Osteocyte (in vitro differentiated cells): ENCODE measurements at places on chromosomes 6 and 20.

- no peak for DNase-seq
These were observed 4.8 kb downstream of the PHF20 start for GRCh38 chr20:35776513-35777101.

- no peak for DNase-seq
These were observed 15.4 kb downstream of the POPDC3 start for GRCh38 chr6:105164418-105164817.

DNA sequence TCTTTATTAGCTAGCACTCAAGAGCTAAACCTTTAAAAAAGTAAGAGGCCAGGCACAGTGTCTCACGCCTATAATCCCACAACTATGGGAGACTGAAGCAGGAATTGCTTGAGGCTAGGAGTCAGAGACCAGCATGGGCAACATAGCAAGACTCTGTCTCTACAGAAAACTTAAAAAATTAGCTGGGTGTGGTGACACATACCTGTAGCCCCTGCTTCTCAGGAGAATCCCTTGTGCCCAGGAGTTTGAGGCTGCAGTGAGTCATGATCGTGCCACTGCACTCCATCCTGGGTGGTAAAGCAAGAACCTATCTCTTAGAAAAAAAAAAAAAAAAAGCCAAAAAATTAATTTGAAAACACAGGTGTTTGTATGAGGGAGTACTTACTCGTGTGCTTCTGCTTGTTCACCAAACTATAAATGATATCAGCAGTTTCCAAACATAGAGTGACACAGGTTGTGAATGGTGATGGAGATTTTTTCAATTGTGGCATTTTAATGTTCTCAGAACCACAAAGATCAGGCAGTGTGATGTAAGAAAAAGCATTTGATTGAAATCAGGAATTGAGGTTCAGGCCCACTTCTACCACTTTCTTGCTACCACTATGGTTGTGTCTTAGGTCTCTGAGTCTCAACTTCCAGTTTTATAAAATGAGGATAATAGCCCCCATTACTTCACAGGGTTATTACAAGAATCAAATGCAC is 104.9 kb downstream of the FOXO3 start:
- DNase-seq: no peak

GRCh38 chr6:155183095-155183494 is 80.7 kb upstream of the CLDN20 start:
- no peak for DNase-seq

DNA sequence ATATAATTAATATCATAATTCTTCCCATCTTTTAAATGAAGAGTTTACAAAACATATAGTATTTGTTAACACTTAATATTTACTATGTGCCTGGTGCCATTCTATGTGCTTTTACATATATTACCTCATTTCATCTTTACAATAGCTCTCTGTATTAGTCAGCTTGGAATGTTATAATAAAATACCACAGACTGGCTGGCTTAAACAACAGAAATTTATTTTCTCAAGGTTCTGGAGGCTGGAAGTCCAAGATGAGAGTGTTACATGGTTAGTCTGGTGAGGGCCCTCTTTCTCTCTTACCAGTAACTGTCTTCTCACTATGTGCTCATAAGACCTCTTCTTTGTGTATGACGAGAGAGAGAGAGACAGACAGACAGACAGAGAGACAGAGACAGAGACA is 110.2 kb downstream of the NKAIN2 start:
- DNase-seq: no peak

DNA sequence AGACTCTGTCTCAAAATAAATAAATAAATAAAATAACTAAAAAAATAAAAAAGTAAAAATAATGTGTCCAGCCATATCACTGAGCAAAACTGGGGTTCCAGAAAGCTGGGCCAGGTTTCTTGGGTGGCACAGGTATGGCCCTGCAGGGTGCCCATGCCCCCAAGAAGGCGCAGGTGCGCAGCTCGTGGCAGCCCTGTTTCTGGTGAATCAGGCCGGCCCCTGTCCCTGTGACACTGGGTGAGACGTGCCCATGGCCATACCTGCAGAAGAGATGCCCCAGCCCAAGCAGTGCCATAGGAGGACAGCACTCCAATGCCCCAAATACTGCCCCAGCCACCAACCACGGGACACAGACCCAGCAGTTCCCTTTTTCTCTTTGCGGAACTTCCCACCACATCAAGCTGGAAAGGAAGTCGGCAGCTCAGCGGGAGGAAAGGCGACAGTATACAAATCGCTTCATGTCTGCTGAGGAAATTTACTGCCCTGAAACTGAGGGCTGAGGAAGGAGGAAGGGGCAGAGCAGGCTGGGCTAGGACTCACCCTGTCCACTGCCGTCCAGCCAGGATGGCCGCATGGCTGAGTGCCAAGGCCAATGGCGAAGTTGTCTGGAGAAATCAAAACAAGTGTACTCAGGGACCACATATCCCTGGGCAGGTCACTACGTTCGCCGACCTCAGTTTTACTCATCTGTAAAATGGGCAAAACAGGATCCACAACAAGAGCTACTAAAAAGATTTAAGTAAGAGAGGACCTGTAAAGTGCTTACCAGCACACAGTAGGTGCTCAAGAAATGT is 55.4 kb downstream of the PREX1 start:
- no peak for DNase-seq

- no peak for DNase-seq
These were observed 34.7 kb upstream of the ADGRF5 start for GRCh38 chr6:46956409-46956808.

- no peak for DNase-seq
These were observed 21.0 kb upstream of the CD2AP start for GRCh38 chr6:47456536-47456975.

GRCh38 chr6:125918230-125918629 is 38.3 kb upstream of the HINT3 start:
- DNase-seq: no peak

DNA sequence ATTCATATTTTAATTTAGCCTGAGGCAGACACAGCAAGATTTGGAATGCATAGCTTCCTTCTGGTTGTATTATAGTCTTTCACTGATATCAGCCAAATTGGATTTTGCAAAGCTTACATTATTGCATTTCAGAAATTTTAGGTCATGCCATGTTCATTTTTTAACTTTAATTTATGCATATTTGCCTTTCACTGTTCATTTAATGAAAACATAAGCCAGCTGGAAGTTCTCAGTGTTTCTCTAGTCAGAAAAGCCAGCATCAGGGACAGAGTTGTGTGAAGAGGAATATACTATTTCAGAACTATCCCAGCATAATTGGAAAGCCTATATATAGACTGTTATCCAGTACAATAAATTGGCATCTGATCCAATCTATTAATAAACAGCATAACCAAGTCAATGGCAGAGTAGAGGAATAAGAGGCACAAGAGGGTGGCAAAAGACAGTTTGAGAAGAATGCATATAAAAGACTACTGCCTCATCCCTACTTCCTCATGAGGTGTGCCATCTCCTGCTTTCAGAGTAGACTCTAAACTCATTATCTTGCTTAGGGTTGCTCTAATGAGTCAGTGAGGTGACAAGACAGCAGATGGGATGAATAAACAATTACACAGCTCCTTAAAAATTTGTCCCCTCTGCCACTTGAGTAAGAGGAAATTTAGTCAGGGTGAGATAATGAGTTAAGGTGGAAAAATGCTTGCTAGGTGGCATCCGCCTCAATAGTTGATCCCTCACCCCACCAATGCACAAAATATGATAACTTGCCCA is 159.8 kb upstream of the HCRTR2 start:
- DNase-seq: no peak

DNA sequence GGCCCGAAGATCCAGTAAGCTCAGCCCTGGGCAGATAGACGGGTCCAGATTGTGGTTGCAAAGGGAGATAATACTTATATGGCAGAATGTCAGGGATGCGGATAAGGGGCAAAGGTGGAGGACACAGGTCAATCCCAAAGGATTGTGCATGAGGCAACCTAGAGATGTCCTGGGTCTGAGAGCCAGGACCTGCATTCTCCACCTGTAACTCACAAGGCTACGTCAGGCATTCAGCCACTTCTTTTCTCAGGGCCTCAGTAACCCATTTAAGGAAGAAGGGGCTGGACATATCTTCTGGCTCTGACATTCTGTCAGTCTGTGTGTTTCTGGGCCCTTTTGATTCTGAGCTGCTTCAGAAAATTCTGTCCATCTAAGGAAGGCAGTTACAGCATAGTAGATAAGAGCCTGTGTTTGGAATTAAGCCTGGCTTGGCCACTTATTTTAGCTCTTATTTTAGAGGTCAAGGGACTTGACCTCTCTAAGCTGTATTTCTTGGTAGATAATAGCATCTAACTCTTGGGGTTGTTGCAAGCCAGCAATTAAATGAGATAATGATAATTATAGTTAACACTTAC is 40.2 kb downstream of the CNBD2 start:
- DNase-seq: no peak

- no peak for DNase-seq
These were observed 47.2 kb downstream of the RRBP1 start for GRCh38 chr20:17634661-17635331.

DNA sequence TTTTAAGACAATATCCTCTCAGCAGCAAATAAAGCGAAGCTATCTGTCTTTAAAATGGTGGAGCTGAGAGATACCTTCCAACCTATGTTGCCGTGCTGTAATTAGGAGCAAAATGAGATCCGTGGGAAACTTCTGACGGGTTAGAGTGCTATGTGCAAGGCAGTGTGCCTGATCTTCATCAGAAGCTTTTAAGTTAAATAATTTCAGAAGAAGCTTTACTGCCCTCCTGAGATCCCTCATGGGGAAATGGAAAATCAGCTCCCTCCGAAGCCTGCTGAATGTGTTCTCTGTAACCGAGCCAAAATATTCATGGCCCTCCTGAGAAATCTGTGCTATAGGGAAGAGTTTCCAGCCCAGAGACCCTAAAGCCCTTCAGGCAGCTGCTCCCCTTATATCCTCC is 43.7 kb upstream of the TBC1D7 start:
- DNase-seq: no peak

- no peak for DNase-seq
These were observed 588 bp upstream of the NCOA3 start for GRCh38 chr20:47501116-47501481.

DNA sequence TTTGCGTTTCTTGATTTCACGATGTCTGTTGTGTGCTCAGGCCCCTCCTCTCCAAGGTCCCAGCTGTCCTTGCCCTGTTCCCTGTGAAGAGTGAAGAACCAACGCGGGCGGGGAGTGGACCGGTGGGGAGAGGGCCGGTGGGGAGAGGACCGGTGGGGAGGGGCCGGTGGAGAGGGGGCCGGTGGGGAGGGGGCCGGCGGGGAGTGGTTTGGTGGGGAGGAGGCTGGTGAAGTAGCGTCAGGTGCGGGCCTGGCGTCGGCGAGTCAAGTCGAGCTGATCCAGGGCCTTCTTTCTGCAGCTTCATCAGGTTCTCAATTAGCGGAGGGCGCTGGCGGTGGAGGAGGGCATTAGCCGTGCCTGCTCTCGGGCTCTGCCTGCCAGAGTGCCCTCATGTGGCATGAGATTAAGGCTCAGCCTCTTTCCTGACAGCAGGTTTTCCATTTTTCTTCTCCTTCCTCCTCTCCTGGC is 21.2 kb upstream of the BHLHE23 start:
- no peak for DNase-seq

- no peak for DNase-seq
These were observed 149.1 kb downstream of the BMP7 start for GRCh38 chr20:57117296-57117695.

GRCh38 chr6:45663251-45664221 is 285.8 kb upstream of the SUPT3H start:
- peak; percentile 79 for DNase-seq

DNA sequence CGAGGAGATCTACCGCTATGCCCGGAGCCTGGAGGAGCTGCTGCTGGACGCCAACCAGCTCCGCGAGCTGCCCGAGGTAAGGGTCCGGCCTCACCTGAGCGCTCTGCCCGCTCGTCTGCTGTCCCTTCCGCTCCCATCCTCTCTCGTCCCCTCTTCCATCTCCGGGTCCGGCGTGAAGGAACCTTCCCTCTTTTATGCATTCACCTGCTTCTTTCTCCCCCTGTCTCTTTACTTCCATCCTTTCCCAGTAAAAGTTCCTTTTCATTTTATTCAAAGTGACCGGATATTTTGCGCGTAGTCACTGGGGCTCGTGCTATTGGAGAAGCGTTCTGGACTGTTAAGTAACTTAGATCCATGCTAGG is 516 bp downstream of the LRRC1 start:
- no peak for DNase-seq

DNA sequence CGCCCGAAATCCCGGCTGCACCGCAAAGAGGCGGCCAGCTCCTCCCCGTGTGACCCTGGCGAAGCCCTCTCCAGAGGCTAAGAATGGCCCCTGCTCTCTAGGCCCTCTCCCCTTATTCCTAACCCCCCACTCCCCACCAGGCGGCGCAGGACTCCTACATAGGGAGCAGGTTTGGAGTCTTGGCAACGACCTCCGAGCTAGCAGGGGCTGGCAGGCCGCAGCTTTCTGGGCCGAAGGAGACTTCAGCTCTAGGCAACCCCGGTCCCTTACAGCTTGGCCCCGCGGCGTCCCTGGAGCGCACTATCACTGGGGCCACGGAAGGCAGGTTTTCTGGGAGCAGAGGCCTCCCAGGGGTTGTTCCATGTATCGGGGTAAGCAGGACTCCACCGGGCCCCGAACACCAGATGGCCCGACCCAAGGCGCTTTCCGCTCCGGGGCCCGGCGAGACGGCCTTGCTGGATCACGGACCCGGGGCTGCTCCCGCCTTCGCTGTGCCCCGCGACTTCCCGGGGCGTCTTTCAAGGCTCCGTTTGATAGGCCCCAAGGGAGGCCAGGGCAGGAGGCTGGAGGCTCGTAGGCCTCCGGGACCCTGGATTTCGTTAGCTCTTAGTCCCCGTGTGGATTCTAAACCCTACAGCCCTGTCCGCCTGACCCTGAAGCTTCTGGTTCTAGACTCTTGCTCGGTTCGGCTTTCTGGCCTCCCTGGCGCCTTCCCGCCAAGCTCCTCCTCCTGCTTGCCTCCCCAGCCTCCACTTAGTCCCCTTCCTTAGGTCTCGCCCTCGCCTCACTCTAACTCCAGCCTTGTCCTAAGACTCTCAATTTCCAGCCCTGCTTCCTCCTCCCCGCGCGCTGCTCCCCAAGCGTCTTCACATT is 1.9 kb downstream of the SLC32A1 start:
- DNase-seq: no peak

DNA sequence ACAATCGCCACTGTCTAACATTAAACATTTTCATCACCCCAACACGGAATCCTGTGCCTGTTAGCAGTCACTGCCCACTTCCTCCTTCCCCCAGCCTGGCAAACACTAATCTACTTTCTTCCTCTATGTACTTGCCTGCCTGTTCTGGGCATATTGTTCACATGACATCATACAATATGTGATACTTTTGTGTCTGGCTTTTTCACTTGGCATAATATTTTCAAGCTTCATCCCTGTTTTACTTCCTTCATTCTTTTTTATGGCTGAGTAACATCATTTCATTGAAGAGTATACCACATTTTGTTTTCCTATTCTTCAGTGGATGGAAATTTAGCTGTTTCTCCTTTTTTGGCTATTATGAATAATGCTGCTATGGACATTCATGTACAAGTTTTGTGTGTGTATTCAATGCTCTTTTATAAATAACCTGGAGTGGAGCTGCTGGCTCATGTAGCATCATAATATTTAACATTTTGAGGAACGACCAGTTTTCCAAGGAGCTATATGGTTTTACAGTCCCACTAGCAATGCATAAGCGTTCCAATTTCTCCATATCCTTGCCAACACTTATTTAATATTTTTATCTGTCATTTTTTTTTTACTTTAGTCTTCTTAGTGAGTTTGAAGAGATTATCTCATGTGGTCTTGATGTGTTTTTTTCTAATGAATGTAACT is 360.1 kb downstream of the HDGFL1 start:
- DNase-seq: no peak
